ENCODE measurements at places on chromosomes 6 and 20.

GRCh38 chr6:91822581-91822980, 1235.7 kb upstream of the MAP3K7 start:
- no peak for DNase-seq

- no peak for DNase-seq
Observed at GRCh38 chr20:61520893-61521460, 268.9 kb downstream of the CDH4 start.

- no peak for DNase-seq
Observed at GRCh38 chr6:8079126-8079525, 14.9 kb upstream of the BLOC1S5 start.

DNA sequence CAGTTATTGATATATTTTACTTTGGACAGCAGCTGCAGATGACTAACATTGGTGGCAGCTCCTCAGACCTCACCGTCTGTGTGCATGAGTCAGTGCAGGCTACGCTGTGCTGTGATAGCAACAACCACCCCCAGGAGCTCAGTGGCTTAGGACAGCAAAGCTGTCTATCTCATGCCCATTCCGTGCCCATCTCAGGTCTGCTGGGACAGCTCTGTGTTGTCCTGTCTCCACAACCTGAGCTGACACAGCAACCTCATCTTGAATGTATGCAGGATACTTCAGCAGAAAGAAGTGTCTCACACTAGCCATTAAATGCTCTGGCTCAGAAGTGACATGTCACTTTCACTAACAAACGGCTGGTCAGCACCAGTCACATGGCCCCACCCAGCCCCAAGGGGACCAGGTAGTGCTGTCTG, 47.7 kb downstream of the BANF2 start:
- no peak for DNase-seq

GRCh38 chr20:10634683-10635411, 39.0 kb downstream of the JAG1 start:
- no peak for DNase-seq

DNA sequence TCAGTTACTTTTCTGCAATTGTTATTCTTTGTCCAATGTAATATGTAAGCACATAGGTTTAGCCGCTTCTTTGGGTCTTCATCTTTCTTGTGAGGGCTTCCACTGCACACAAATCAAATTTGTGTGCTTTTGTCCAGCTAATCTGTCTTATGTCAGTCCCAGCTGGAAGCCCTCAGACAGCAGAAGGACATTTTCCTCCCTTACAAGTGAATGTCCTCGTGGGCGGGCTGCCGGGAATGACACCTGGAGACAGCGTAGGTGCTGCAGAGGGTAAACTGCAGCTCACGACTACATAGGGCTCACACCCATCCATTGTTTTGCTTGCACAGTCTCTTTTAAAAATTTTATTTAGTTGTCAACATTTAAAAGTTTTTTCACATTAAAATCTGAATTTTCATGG, 24.6 kb upstream of the PPP1R14C start:
- DNase-seq: no peak

DNA sequence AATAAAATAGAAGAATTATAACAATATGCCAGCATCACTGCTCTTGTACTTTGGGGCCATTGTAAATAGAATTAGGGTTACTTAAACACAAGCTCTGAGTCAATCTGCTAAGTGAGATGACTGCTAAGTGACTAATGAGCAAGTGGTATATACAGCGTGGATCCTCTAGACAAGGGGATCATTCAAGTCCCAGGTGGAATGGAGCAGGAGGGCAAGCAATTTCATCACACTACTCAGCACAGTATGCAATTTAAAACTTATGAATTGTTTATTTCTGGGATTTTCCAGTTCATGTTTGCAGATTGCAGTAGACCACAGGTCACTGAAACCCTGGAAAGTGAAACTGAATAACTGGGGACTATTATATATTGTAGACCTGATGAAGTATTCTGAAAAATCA, 235.3 kb downstream of the BTBD3 start:
- no peak for DNase-seq

DNA sequence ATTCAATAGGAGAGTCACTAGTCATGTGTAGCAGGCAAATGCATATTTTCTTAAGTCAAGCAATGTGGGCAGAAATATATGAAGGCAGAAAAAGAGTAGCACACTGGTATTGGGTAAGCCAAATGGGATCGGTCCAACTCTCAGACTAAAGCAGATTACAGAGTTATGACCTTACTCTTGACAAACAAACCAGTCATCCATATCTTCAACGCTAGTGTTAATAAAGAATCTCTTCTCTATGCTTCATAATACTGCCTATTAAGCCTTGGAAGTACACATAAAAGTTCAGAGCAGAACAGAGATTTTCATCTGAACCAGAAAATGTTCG, 320.2 kb upstream of the JARID2 start:
- DNase-seq: no peak

DNA sequence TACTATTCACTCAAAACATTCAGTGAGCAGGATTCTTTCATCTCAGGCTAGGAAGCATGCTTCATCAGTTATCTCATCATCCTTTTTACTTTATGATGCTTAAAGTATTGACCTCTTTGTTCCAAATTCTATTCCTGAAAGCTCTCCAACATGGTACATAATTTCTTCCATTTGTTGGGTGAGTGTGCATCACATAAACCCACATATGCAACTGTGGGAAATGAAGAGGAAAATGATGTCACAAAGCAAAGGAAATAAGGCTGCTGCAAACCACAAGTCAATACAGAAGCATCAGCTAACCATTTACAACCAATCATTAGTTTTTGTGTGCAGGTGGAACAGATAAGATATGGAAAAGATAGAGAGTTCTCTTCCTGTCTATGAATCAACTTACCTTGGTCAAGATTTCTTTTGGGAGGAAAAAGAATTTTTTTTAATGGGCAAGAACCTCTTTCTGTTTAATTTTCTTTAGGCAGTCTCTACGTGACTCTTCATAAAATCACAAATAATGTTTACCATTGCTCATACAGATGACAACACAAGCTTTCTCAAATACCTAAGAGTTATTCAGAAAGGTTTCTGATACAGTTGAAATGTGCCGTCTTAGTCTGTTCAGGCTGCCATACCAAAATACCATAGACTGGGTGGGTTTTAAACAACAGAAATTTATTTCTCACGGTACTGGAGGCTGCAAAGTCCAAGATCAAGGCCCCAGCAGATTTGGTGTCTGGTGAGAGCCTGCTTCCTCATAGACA, 259.9 kb downstream of the ADGRG6 start:
- DNase-seq: no peak

DNA sequence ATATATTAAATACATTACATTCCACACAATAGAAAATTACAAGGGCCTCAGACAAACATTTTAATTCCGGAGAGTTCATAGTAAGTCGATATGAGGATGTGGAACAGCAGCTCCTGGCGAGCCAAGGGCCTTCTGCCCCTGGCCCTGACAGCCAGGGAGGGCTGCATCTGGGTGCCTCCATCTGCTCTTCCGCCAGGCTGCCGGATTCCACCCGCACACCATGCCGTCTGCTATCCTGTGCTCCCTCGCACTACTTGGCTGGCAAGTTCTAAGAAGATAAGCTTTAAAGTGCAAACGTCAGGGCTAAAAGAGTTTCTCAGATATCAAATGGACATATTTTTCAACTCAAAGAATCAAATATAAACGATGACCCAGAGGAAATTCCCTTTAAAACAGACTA, 656.3 kb upstream of the NOX3 start:
- no peak for DNase-seq

All from activated CD4-positive, alpha-beta T cell treated with anti-CD3 and anti-CD28 coated beads for 24 hours (primary cell).